ENCODE measurements at places on chromosomes 3 and 15.
A peak's percentile ranks its signal among the peaks of the same experiment; 100 is the strongest.

DNA sequence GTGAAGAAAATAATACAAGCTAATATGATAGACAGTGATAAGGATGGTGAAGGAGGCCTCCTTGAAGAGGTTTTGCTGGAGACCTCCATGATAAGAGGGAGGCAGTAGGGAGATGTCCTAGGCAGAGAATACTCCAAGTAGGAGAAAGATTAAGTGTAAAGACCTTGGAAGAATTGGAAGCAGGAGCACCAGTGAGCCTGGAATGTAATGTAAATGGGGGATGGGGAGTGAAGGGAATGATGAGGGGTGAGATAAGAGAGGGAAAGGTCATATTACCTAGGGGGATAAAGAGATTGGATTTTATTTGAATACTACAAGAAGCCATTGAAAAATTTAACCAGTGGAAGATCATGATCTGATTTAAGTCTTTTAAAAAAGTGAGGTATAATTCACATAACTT is 41.7 kb upstream of the ARL14 start:
- DNase-seq = no peak

GRCh38 chr15:60899322-60899966 is 329.7 kb downstream of the RORA start:
- DNase-seq = no peak

- no peak for DNase-seq
Measured at GRCh38 chr3:43238801-43239200, 47.5 kb upstream of the SNRK start.

DNA sequence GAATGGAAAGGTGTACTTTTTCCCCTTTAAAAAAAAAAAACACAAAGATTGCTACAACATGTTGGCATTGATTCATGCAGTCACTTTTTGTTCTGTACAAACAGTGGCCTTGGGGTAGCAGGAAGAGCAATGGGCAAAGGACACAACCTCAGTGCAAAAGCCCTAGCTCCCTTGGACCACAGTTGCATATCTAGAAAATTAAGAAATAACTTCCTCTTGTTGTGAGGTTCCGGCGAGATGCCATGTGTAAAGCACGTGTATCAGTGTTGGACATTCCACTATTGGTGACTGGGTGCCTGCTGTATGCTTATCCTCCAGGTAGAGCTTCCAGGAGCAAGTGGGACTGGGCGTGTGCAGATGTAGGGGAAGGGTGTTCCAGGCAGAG is 164.5 kb downstream of the THSD4 start:
- DNase-seq = no peak

GRCh38 chr3:160098926-160099626 is 110.4 kb downstream of the IL12A start:
- DNase-seq = no peak

- no peak for DNase-seq
Measured at GRCh38 chr3:187288131-187288854, 3.2 kb downstream of the MASP1 start.

DNA sequence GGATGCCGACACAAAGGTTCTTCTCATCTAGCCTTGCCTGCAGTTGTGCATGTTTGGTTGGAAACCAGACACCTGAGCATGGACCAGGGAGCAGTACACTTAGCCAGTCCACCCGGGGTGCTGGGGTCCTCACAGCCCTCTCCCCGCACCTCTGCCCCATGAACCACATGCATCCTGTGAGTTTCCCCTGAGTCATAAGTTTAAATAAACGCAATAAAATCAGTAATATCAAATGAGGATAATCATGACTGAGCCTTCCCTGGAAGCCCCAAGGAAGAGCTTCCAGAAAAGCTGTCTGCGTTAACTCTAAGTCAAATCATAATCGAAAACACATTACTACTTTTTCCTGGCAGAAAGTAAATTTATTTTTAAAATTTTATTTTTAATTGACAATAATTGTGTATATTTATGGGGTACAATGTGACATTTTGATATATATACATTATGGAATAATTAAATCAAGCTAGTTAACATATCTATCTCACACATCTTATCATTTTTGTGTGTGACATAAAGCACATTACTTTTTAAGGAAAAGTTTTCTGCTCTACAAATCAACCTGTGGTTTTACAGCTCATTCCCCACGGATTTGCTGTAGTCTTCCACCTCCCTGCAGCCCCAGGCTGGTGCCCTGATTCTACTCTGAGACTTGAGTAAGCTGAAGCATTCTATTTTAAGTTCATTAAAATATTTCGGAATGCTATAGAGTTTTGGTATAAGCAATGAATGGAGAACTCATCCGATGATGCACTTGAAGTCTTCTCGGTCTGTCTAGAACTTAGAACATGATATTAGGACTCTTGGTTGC is 166.0 kb upstream of the EIF1B start:
- DNase-seq = no peak

DNA sequence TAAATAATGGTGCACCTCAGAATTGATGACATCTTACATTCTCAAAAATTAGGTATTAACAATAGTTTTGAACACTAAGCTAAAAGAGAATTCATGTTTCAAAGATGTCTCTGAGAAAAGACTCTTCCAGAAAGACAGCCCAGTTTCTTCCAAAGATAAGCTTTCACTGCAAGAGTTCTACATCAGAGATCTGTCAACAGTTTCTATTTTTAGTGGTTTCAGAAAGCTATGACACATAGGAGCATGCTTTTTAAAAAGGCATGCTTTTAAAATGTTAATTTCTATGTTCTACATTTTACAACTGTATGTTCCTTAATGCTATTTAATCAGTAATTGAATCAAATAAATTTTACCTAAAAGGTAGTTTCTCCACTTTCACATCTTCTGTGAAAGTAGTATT is 88.2 kb downstream of the PLOD2 start:
- DNase-seq = no peak

DNA sequence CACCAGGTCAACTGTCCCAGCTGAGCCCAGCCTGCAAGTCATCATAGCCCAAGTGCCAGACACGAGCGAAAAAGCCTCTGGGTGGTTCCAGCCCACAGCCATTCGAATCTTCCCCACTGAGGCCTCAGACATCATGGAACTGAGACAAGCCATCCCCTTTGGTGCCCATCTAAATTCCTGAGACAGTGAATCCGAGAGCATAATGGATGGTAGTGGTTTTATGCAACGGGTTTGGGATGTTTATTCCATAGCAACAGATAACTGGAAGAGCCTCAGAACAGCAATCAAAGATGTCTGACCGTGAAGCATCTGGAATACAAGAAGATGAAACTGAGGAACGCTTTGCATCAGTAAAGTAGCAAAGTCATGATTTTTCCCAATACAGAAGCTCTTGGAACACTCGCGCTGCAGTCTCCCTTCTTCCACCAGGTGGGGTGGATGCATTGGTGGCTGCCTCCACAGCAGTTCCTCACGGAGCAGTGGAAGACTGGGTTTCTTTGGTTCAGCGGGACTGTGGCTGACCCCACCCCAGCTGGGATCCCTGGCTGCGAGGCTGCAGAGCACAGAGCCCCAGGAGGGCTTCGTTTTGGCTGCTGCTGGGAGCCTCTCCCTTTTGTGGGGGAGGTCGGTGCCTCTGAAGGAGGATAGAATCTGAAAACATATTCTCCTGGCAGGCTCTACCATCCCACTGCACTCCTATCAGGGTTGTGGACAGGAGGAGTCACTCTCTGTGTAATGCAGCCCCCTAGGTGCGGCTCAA is 26.4 kb upstream of the PDE8A start:
- DNase-seq = peak; percentile 48

- no peak for DNase-seq
Measured at GRCh38 chr3:102087236-102087635, 237.9 kb downstream of the NFKBIZ start.

- DNase-seq = no peak
Measured at GRCh38 chr3:29567501-29567900, 286.6 kb downstream of the RBMS3 start.

GRCh38 chr3:14762701-14763100 is 56.1 kb upstream of the FGD5 start:
- DNase-seq = no peak

- no peak for DNase-seq
Measured at GRCh38 chr3:66477856-66478255, 23.0 kb downstream of the LRIG1 start.

- no peak for DNase-seq
Measured at GRCh38 chr3:133404920-133405319, 5.1 kb downstream of the BFSP2 start.

- DNase-seq = no peak
Measured at GRCh38 chr3:125967156-125967555, 1.8 kb upstream of the ROPN1B start.

- no peak for DNase-seq
Measured at GRCh38 chr3:11624161-11624560, 19.6 kb downstream of the VGLL4 start.

DNA sequence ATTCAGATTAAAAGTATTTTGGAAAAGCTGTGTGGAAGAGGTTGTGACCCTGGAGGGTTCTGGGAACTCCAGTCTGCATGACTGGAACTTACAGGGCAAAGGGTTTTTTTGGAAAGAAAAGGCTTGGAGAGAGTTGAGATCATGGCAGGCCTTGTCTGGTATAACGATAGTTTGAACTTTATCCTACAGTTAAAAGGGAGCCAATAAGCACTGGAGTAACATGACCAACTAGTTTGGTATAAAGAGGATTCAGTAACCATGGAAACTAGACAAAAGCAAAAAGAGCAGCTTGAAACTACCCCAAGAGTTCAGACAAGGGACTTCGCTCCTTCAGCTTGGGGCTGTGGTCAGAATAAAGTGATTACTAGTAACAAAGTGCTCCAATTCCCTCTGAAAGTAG is 151.2 kb upstream of the TMCO5A start:
- DNase-seq = no peak

DNA sequence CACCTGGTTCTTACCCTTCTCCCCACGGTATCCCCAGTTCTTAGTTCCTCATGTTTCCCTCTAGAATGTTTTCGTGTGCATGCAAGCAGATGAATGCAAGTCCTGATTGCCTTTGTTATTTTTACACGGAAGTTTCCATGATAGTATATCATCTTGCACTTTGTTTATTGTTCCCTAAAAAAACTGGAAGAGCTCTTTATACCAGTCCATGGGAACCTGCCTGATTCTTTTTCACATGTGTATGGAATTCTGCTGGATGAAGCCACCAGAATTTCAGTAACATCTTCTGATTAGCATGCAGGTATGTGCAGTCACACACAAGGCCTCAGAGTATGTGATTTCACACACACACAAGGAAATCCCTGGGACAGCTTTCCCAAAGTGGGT is 16.0 kb upstream of the LRRK1 start:
- no peak for DNase-seq

DNA sequence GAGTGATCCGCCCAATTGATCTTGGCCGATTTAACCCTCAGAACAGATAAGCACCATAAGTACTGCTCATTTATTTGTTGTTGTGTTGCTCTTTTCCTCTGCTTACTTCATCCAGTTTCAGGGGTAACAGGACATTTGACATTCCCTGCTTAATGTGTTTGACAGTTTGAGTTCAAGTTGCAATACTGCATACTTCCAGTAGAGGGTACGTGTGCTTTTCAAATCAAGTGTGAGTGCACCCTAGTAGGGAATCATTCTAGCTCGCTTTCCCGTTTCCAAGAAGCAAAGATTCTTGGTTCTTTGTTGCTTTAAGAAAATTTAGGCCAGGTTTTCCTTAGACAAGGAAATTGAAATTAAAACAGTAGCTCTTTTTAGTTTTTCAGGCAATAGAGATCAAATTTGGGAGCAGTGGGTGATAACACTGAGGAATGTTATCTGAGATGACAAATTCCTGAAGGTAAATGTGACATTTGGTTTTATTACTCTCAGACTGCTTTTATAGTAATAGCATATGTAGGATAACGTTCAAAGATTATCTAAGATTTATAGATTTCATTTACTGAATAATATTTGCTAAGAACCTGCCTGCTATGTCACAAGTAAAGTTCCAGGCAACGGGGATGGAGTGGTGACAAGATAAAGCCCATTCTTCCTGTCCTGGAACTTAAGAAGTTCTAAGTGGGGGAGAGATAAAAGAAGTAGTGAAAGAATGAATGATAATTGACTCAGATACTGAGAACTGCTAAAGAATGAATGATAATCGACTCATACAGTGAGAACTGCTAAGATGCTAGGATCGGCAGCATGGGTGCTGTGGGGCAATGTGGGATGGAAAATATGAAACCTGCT is 73.3 kb downstream of the SYNPR start:
- DNase-seq = no peak

GRCh38 chr15:83166218-83166617 is 41.4 kb downstream of the HDGFL3 start:
- no peak for DNase-seq

- DNase-seq = peak; percentile 51
Measured at GRCh38 chr15:71323584-71323983, 208.3 kb downstream of the THSD4 start.

- peak; percentile 31 for DNase-seq
Measured at GRCh38 chr3:33217866-33218445, 654 bp downstream of the SUSD5 start.

DNA sequence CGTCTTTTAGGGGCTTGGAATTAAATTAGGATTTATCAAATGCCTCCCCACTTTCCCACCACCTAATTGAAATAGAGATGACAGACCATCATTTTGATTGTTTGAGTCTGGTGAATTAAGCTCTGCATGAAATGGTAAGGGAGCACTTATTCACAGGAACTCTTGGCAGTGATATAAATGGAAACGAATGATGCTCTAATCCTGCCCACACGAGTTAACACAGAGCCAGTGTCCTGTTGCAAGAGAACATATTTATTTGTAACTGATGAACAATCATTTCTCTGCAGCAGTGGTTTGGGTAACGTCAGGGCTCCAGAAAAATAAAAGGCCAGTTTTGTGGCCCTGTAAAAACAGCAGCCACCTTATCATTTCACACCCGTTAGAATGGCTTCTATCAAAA is 163.3 kb downstream of the FEZF2 start:
- DNase-seq = no peak

GRCh38 chr3:99545941-99546580 is 92.3 kb upstream of the COL8A1 start:
- DNase-seq = peak; percentile 48

GRCh38 chr15:60912984-60913697 is 316.0 kb downstream of the RORA start:
- no peak for DNase-seq

GRCh38 chr3:177760803-177761202 is 563.5 kb upstream of the TBL1XR1 start:
- no peak for DNase-seq

DNA sequence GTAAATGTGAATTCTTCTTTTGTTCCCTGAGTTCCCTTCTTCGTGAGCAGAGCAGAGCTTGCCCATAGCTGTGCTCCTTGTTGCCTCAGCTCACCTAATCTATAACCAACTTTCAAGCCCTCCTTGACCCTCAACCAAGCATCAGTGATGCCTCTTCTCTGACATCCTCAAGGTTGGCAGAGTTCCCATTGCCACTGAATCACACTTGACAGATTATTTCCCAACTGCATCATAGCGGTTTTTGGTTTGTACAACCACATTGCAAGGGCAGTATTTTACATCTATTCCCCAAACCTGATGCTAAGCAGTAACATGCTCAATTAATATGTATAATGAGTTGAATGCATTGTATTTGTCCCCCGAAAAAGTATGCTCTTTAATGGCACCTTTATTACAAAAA is 133.0 kb upstream of the SNTN start:
- DNase-seq = no peak
